ENCODE measurements at places on chromosomes 12 and 14.

DNA sequence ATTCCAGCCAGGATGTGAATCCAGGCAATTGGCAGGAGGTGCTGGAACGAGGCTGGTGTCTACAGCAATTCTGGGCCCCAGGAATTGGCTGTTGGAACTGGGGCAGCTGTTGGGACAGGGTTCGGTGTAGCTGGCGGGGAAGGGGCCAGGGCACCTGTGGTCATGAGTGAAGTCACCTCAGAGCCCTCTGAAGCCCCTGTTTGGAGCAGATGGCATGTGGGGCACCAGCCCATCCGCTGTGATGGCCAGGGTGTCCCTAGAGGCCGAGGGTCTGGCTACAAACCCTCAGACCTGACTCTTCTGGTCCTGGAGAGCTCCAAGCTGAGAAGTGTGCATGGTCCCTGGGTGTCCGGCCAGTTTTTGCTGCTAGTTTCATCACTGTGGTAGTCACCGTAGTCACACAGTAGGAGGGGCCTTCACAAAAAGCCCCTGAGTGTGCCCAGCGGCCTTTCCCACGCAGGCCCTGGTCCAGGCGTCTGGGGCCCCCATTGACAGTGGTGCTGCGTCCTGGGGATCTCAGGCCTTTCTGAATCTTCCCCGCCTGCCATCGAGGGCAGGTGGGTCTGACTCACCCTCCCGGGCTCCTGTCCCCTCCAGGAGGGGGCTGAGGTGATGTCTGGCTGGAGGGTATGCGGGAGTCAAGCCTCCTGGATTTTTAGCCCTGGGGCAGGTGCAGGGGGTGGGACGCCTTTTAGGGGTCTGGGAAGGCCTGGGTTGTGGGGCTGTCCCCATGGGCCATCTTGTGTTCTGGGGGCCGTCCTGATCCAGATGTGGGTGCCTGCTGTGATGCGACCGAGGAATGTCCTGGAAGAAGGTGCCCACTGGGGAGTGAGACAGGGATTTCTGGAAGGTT is 368.0 kb downstream of the TMEM121 start:
- no peak for DNase-seq

GRCh38 chr12:79454338-79454843 is 236.4 kb downstream of the PAWR start:
- no peak for DNase-seq

GRCh38 chr14:26926585-26926984 is 328.8 kb upstream of the NOVA1 start:
- DNase-seq = no peak

GRCh38 chr12:125311050-125311449 is 245.8 kb downstream of the AACS start:
- DNase-seq = no peak

DNA sequence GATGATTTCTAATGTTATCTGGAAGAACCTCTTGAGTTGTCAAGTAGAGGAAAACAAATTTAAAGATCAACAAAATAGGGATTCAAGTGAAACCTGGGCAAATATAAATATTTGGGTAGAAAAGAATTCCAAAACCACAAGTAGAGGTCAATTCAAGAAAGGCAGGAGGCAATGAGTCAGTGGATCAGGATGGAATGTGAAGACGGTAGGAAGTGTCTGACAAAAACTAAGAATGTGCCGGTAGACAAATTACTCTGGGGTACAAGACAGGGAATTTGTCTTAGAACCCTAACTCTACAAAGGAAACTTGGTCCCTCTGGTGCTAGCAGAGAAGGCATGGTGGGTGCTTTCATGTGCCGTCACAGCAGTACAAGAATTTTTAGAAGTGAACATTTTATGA is 13.6 kb downstream of the ABCD2 start:
- no peak for DNase-seq

DNA sequence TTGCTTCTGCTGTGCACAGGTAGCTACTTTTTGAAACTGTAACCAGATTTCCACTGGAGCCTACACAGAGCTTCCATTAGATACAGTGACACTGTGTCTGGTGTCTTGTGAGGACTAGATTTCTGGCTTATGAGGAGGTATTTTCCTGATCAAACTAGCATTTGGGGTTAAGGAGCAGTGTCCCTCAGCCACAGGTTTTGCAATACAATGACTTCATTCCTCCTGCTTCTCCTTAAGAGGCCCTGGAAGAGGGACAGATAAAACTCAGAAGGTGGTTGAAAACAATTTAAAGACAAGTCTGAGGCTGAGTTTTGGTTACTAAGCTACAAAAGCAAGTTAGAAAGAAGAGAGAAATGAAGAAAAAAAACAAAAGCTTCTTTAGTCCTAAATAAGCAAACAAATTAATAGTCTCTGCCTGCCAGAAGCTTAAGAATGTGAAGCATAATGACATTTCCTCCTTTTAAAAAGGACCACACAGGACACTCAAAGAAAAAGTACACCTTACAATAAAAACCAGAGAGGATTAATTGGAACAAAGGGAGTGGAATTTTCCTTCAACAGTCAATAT is 53.0 kb downstream of the PKP2 start:
- no peak for DNase-seq

DNA sequence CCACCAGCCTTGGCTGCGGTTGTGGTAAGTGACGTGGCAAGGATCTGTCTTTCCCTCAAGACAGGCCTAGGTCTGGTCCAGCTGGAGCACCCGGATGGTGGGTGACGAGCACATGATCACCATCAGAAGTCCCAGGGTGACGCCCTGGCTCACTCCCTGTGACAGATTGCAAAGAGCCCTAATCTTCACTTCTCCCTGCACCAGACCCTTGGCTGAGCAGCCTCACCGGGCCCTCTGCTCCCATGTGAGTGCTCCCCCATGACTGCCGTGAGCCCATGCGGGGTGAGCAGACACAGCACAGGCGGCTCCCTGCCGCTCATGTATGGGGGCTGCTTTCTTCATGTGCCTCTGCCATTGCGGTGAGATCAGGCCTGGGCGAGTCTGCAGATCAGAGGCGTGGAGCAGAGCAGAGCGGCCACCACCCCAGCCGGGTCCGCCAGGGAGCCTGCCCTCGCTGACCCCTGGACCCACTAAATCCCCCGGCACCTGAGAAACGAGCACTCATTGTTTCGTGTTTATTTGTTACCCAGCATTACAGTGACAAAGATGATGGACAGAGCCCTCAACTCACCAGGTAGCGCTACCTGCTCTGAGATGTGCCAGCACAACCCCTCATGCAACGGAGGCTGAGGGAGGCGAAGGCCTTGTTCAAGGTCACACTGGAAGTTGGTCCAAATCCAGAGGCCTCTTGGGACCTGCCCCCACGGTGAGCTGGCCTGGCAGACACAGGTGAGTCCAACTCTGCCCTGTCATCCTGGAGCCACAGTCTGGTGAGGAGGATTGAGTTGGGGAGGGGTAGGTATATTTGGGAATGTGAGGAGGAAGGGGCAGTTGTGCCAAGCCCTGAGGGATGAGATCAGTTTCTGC is 9.3 kb upstream of the DIO3 start:
- no peak for DNase-seq

DNA sequence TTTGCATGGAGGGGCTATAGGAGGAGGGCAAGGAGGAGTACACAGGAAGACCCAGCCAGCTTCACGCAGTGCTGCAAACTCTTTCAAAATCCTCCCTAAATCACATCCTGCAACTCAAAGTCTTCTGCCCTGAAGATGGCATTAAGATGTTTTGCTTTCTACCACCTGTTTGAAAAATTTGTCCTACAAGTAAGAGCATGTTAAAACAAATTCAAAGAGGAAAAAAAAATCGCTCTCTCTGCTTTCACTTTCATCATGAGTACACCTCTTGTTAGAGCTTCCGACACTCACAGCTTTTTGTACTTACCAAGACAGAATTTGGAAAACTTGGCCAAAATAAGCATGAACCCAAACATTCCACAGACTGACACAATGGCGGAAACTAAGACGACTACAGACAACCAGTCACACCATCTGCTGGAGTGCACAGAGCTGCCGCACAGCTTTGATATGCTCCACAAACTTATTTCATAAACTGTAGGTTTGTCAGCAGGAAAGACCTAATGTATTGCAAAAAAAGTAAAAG is 21.3 kb downstream of the GCH1 start:
- no peak for DNase-seq

GRCh38 chr12:122517877-122518276 is 8.9 kb downstream of the RSRC2 start:
- DNase-seq = peak; percentile 91

GRCh38 chr14:75771595-75771994 is 110.5 kb downstream of the TTLL5 start:
- DNase-seq = no peak

DNA sequence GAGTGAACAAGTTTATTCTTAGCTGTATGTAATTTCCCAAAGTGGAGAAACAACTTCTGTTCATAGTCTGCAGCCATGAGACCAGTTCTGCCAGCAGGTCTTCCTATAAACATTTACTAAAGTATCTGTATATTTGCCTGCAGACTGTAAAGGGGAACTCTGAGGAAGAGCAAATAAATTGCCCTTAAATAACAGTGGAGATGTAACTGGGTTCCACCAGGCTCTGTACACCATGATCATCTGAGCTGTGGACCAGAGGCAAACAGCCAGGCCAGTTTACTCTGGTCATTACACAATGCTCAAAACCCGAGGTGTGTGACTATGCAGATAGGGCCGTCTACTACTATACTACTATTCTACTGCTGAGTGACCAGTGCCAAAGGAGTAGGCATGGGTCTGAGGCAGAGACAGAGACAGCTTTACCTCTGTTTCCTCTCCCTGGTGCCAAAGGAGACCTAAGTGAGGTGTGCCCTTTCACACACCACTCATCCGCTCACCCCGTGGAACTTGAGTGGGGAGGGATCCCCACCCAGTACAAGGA is 21.1 kb upstream of the CERS5 start:
- DNase-seq = no peak

DNA sequence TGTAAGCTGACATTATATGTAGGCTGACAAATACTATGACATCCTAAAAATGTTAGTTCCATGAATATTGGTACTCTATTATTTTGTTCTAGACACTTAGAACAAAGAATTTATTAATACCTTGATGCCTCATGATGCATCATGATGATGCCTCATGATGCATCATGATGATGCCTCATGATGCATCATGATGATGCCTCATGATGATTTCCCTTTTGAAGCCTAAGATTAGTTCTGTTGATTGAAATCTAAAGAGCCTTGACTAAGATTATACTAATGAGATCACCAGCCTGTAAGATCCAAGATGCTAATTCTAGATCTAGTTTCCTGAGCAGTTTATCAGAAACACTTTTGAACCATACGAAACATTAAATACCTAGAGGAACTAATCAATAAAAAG is 4.6 kb upstream of the CEP128 start:
- DNase-seq = no peak

GRCh38 chr12:53232646-53233461 is 845 bp upstream of the RARG start:
- no peak for DNase-seq

- no peak for DNase-seq
Observed at GRCh38 chr14:92800012-92800411, 5.9 kb downstream of the GOLGA5 start.

- DNase-seq = no peak
Observed at GRCh38 chr14:69620211-69620611, 8.8 kb downstream of the SUSD6 start.

DNA sequence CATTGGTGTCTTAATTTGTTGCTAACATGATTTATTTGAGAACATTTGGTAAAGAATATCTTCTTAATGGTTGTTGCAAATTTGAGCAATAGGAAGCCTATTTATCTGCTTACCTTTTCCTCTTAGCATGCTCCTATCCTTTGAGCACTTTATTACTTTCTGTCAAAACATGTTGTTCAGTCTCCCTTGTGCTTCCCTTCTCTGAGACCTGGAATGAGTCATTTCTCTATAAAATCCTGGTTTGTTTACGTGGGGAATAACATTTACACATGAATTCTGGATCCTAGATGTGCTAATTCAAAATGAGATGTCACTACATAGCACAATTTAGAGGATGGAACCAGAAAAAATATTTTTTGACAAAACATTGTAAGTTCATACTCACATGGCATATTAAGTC is 844.0 kb upstream of the LRFN5 start:
- no peak for DNase-seq

DNA sequence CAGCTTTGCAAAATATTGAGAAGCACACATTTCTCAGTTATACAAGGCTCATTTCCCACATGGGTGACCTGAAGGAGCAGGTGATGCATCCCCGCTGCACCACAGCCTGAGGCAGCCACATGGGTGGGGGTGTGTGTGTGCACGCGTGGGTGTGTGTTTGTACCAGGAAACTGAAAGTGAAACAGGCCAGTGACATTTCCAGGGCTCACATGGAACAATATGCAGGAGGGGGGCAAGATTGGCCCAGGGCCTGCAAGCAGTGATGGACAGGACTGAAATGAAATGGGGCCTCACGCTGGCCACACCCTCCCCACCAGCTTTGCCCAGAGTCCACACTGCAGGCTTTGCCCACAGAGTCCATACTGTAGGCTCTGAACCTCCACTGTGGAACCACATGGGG is 154.2 kb upstream of the PARP11 start:
- DNase-seq = no peak

- DNase-seq = no peak
Observed at GRCh38 chr12:118982302-118982701, 961 bp downstream of the SRRM4 start.
